ENCODE measurements at places on chromosomes 16 and 17. TPM values are rescaled to one million over a fixed set of nuclear protein-coding genes. Genes with fewer than 3 reads are reported as not detected.
A peak's percentile ranks its signal among the peaks of the same experiment; 100 is the strongest.

Gene FASN
- total RNA-seq: 326 TPM

DNA sequence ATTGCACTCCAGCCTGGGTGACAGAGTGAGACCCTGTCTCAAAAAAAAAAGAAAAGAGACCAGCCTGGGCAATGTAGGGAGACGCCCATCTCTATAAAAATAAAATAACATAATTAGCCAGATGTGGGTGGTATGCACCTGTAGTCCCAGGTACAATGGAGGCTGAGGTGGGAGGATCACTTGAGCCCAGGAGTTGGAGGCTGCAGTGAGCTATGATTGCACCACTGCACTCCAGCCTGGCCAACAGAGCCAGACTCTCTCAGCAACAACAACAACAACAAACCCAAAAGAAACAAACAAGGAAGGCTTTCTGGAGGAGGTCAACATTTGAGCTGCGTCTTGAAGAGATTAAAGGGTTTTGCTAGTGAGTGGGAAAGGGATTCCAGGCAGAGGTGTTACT lies 8.3 kb downstream of the EEF2K start:
- no peaks in the 10 kb centered on the region for H3K4me1 ChIP-seq
- H3K27ac ChIP-seq: no peak overlapping the region

GRCh38 chr16:73233329-73233765 lies 185.4 kb upstream of the ZFHX3 start:
- H3K4me1 ChIP-seq: peaks cover 8% of the 10 kb centered on the region
- H3K4me3 ChIP-seq: no peak overlapping the region
- peaks cover 41% of the 10 kb centered on the region for H3K27me3 ChIP-seq
- no peaks in the 10 kb centered on the region for H3K36me3 ChIP-seq

Gene DNAI2
- total RNA-seq: 0.87 TPM

DNA sequence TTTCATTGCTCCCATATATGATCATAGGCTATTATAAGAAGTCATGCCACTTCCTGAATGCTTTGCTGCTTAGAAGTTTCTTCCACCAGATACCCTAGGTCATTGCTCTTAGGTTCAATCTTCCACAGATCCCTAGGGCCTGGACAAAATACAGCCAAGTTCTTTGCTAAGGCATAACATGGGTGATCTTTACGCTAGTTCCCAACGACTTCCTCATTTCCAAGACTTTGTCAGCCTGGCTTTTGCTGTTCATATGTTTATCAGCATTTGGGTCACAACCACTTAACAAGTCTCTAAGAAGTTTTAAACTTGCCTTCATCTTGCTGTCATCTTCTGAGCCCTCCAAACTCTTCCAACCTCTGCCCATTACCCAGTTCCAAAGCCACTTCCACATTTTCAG lies 20.1 kb upstream of the DLX3 start:
- H3K27ac ChIP-seq: no peak overlapping the region
- H3K4me3 ChIP-seq: no peak overlapping the region
- DNase-seq: no peak
- peaks cover 20% of the 10 kb centered on the region for H3K27me3 ChIP-seq
- H3K36me3 ChIP-seq: no peaks in the 10 kb centered on the region

GRCh38 chr16:47230296-47230695 lies 86.6 kb upstream of the NETO2 start:
- no peaks in the 10 kb centered on the region for H3K4me1 ChIP-seq
- peaks cover 13% of the 10 kb centered on the region for H3K36me3 ChIP-seq
- H3K27ac ChIP-seq: no peak overlapping the region
- no peaks in the 10 kb centered on the region for H3K27me3 ChIP-seq
- no peak for DNase-seq

DNA sequence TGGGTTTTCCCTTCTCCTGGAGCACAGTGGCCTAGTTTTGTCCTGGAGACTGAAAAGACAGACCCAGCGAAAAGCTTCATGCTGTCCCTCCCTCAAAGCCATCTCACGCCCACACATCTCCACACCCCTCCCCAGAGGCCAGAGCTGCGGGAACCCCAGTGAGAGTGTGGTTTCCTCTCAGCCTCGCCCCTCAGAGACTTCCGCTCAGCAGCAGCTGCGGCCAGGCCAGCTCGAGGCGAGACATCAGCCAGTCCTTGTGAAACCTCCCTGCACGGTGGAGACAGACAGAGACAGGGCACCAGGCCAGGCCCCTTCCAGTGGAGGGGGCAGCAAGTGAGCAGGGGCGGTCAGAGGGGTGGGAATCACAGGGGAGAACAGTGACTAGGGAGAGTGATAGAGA lies 77.0 kb upstream of the TNRC6C start:
- H3K36me3 ChIP-seq: no peaks in the 10 kb centered on the region
- H3K4me3 ChIP-seq: no peak overlapping the region
- no peak for DNase-seq
- H3K27me3 ChIP-seq: peaks cover 35% of the 10 kb centered on the region
- no peak overlapping the region for H3K27ac ChIP-seq

DNA sequence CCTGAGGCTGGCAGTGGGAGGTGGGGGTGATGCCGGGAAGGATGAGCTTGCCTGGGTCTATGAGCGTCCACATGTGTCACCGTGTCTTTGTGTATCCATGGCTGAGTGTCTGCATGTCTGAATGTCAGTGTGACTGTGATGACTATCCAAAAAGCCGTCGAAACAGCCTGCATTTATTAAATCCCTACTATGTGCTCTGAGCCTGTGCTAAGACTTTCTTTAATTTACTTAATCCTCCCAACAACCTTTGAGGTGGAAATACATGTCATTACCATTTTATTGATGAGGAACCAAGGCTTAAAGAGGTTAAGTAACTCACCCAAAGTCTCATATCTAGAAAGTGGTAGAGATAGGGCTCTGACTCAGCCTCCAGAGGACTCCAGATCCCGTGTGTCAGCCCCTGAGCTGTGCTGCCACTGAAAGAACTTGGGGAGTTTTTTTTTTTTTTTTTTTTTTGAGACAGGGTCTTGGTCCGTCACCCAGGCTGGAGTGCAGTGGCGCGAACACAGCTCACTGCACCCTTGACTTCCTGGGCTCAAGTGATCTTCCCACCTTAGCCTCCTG lies 20.0 kb downstream of the ARHGAP23 start:
- DNase-seq: no peak
- peaks cover 43% of the 10 kb centered on the region for H3K4me1 ChIP-seq
- peak overlapping the region; percentile 61 for H3K27ac ChIP-seq
- peaks cover 17% of the 10 kb centered on the region for H3K27me3 ChIP-seq
- peaks cover 8% of the 10 kb centered on the region for H3K36me3 ChIP-seq

Gene TMED6
- total RNA-seq: 5.3 TPM

GRCh38 chr16:70157477-70158260 lies 15.9 kb upstream of the CLEC18C start:
- no peaks in the 10 kb centered on the region for H3K27me3 ChIP-seq
- H3K4me1 ChIP-seq: no peaks in the 10 kb centered on the region
- peak; percentile 42 for DNase-seq
- no peak overlapping the region for H3K4me3 ChIP-seq
- peaks cover 15% of the 10 kb centered on the region for H3K36me3 ChIP-seq

- no peaks in the 10 kb centered on the region for H3K27me3 ChIP-seq
- H3K36me3 ChIP-seq: peaks cover 7% of the 10 kb centered on the region
- DNase-seq: no peak
- H3K27ac ChIP-seq: no peak overlapping the region
- peaks cover 7% of the 10 kb centered on the region for H3K4me1 ChIP-seq
- no peak overlapping the region for H3K4me3 ChIP-seq
These were observed 5.4 kb downstream of the CD2BP2 start for GRCh38 chr16:30349675-30350074.

DNA sequence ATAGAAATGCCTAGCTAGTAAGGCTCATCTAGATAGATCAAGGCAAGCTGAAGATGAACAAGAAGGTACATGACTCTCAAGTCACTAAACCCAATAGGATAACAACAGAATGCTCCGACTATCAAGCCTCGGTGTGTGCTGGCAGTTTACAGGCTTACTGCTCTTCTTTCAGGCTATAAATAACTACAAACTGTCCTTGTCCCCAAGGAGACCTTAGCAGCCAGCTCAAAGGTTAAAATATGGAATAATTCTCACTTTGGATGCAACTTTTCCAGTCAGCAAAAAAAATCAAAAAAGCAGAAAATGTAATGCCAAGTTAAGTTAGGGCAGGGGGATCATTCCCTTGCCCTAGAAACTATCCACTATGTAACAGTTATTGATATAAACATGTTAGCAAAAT lies 44.6 kb downstream of the SPOP start:
- H3K27ac ChIP-seq: no peak overlapping the region
- peaks cover 3% of the 10 kb centered on the region for H3K36me3 ChIP-seq
- H3K4me3 ChIP-seq: no peak overlapping the region
- no peaks in the 10 kb centered on the region for H3K27me3 ChIP-seq
- DNase-seq: no peak
- peaks cover 30% of the 10 kb centered on the region for H3K4me1 ChIP-seq

DNA sequence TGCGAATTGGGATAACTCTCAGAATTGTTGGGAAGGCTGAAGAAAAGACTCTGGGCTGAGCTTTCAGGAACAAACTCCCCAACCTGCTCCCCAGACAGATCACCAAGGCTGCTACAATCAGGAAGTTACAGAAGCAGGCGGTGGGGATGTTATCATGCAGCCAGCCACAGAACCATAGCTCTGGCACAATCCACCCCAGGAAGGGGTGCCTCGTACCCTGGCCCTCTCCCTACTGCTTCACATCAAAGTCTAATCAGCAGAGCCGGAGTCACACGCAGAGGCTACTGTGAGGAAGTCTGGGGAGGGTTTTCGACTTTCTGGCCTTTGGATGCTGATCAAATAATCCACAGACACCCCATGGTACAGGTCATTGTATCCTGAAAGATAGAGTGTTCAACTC lies 86.8 kb downstream of the NTN1 start:
- H3K27ac ChIP-seq: no peak overlapping the region
- H3K4me1 ChIP-seq: peaks cover 11% of the 10 kb centered on the region
- peaks cover 3% of the 10 kb centered on the region for H3K27me3 ChIP-seq
- H3K36me3 ChIP-seq: no peaks in the 10 kb centered on the region

Gene PCGF2
- 37.6 TPM for total RNA-seq

- H3K36me3 ChIP-seq: no peaks in the 10 kb centered on the region
- peaks cover 13% of the 10 kb centered on the region for H3K4me1 ChIP-seq
- H3K27ac ChIP-seq: no peak overlapping the region
These were observed 155.4 kb upstream of the FOXF1 start for GRCh38 chr16:86354641-86355513.

Gene RNF112
- 0.60 TPM for total RNA-seq

Gene MARVELD3
- total RNA-seq: 38.8 TPM

Gene CES2
- 54.1 TPM for total RNA-seq

DNA sequence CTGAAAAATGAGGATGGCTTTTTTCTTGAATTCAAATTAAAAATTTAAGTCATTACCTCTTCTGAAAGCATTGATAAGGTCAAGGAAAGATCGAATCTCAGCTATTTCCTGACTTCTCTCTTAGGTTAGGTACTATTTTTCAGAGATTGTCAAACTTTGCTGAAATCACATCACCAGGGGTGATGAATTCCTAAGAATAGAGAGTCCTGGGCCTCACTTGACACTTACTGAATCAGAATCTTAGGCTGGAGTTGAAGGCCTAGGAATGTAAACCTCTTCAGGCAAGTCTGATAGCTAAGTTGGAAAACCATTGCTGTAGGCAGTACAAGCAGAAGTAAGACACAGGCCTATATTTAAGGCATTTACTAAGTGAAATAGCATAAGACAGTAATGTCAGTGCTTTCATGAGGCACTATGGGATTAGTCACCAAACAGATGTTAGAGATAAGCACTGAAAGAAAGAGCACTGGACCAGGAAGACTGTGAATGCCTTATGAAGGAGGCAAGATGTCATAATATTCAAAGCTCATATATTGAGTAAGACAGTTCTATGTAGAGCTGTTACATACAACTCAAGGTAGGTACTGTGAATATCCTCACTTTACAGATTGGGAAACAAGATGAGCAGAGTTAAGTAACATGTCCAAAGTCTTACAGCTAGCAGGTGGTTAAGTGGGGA lies 21.5 kb downstream of the DCAF7 start:
- DNase-seq: no peak
- no peak overlapping the region for H3K4me3 ChIP-seq
- peaks cover 11% of the 10 kb centered on the region for H3K4me1 ChIP-seq
- no peaks in the 10 kb centered on the region for H3K27me3 ChIP-seq

- H3K27me3 ChIP-seq: no peaks in the 10 kb centered on the region
- peaks cover 31% of the 10 kb centered on the region for H3K4me1 ChIP-seq
- H3K27ac ChIP-seq: peak overlapping the region; percentile 34
- H3K4me3 ChIP-seq: no peak overlapping the region
- H3K36me3 ChIP-seq: peaks cover 11% of the 10 kb centered on the region
These were observed 41.8 kb upstream of the SEC14L1 start for GRCh38 chr17:77098884-77099545.

DNA sequence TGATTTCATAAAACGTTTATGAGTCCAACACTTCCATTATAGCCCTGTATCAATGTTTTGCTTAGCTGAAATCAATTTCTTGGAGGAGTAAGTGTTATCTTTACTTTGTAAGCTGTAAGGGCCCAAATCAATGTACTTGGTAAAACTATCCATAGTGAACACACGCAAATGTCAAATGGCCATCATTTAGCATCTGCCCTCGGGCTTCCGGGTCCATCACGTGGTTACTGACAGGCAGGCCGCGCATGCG lies 687 bp upstream of the NARF start:
- peaks cover 6% of the 10 kb centered on the region for H3K36me3 ChIP-seq
- no peaks in the 10 kb centered on the region for H3K27me3 ChIP-seq
- peak overlapping the region; percentile 88 for H3K4me3 ChIP-seq
- no peak for DNase-seq
- peak overlapping the region; percentile 97 for H3K27ac ChIP-seq
- H3K4me1 ChIP-seq: peaks cover 22% of the 10 kb centered on the region

Gene ZNF821
- total RNA-seq: 18.5 TPM

Gene MYH8
- total RNA-seq: 0.05 TPM

- no peak overlapping the region for H3K4me3 ChIP-seq
- H3K4me1 ChIP-seq: no peaks in the 10 kb centered on the region
- no peak overlapping the region for H3K27ac ChIP-seq
- no peak for DNase-seq
- peaks cover 22% of the 10 kb centered on the region for H3K36me3 ChIP-seq
These were observed 35.0 kb downstream of the GAN start for GRCh38 chr16:81349608-81350305.

DNA sequence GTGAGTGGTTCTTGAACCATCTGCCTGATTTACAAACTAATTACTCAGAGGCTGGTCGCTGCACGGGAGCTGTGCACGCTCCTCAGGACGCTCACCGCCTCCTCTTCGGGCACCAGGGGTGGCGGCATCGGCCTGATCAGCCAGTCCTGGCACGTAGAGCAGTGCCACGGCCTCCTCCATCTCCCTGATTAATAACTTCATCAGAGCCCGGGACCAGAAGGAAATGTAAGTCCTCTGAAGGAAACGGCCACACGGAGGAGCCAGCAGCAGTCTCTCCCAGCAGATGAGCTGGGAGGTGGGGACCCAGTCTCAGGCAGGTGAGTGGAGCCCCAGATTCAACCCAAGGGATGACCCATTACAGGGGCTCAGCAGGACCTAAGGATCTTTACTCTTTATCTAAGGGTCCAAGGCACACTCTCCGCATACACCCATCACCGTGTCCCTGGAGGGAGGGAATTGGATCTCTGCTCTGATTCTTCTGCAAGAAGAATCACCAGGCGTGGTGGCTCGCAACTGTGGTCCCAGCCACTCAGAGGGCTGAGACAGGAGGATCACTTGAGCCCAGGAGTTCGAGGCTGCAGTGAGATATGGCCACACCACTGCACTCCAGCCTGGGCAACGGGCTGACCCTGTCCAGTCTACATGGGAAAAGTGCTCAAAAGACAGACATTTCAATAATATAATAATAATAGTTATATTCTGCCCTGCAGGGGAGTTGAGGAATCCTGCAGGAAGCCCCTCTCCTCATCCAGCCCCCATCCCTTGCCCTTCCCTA lies 366.5 kb downstream of the SEC14L1 start:
- no peaks in the 10 kb centered on the region for H3K4me1 ChIP-seq
- no peak for DNase-seq
- H3K36me3 ChIP-seq: no peaks in the 10 kb centered on the region

Measured in type B pancreatic cell (in vitro differentiated cells).